Fibroblast of lung (primary cell): ENCODE measurements at places on chromosomes 2 and 18. TPM values are rescaled to one million over a fixed set of nuclear protein-coding genes. Genes with fewer than 3 reads are reported as not detected.
A peak's percentile ranks its signal among the peaks of the same experiment; 100 is the strongest.

The TMEM150A gene
- total RNA-seq: 11.8 and 13.2 TPM in 2 replicates

The UGT1A3 gene
- not detected in 2 replicates for total RNA-seq

The AQP12B gene
- total RNA-seq: not detected in 2 replicates

- DNase-seq: no peak
These were observed 47.8 kb downstream of the CAPN13 start for GRCh38 chr2:30759481-30759880.

GRCh38 chr2:210460322-210461227 is 16.0 kb downstream of the LANCL1 start:
- DNase-seq: no peak

DNA sequence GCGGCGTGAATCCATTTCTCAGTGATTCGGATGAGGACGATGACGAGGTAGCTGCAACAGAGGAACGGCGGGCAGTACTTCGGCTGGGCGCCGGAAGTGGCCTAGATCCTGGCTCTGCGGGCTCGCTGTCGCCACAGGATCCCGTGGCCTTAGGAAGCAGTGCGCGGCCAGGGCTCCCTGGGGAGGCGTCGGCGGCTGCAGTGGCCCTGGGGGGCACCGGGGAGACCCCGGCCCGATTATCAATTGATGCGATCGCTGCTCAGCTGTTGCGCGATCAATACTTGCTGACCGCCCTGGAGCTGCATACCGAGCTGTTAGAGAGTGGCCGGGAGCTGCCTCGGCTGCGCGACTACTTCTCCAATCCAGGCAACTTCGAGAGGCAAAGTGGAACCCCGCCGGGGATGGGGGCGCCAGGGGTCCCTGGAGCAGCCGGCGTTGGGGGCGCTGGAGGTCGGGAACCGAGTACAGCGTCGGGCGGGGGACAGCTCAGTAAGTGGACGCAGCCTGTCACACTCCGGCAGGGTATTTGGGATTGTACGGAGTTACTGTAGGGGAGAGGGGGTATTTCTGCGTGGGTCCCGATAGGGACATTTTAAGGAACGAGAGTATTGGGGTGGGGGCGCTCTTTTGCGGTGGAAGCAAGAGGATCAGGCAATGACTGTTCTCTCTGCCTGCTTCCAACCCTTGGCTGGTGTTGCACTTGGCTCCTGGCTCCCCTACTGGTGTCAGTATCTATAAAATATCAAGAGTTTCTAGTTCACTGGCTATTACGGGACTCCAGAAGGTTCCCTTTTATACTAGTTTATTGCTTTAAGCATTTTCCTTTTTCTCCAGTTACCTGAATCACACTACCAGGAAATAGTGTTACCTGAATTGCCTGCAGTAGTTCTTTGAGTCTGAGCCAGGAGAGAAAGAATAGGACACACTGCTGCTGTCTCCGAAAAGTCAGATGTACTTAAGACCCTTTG is 772 bp downstream of the RELCH start:
- DNase-seq: peak; percentile 21

GRCh38 chr2:105307550-105307949 is 22.0 kb downstream of the TGFBRAP1 start:
- DNase-seq: no peak

- DNase-seq: no peak
These were observed 198.3 kb downstream of the SMAD7 start for GRCh38 chr18:48752478-48752877.

- DNase-seq: no peak
These were observed 420.0 kb upstream of the SALL3 start for GRCh38 chr18:78559584-78559983.
